ENCODE measurements at places on chromosomes 5 and 9.

GRCh38 chr5:140883927-140884697 lies 2.2 kb downstream of the PCDHA13 start:
- no peak for DNase-seq

- DNase-seq: no peak
Measured at GRCh38 chr9:27801545-27801944, 228.3 kb upstream of the C9orf72 start.

DNA sequence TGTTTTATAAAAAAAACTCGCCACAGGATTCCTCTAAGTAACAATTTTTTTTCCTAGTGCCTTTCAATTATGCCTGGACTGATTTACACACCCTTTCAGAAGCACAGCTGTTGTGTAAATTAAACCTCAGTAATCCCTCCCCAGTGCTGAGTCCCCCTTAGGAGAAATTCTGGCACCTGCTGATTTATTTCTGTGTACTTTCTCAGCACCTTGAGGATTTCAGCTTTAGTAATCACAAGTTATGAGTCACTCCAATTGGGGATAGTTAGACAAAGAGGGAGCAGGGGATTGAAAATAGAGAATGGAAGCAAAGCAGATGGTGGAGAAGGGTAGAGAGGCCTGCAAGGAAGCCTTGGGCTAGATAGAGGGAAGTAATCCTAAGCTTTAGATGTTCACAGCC lies 171.7 kb downstream of the TTLL11 start:
- DNase-seq: no peak

GRCh38 chr5:119275601-119276173 lies 80.1 kb upstream of the TNFAIP8 start:
- DNase-seq: peak; percentile 90

DNA sequence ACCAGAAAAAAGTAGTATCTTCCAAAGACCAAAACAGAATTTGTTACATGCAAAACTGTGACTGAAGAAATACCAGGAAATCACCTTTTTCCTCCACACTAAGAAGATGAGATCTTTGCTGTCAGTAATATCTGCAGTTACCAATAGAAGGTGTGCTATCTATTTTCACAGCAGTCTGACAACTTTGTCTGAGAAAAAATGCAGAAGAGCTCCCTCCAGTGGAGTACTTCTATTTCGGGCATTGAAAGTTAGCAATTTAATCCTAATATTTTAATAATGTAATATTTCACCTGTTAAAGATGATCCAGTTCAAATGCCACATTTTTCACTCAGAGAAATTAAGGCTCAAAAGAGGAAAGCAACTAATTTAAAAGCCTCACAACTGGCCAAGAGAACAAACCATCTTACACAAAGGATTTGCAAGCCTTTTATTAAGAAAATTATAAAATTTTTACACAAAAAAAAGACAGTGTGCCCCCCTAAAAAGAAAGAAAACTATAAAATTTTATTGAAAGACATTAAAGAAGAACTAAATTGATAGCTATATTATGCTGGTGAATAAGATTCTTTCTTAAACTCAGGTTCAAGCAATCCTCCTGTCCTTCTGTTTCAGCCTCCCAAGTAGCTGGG lies 50.6 kb downstream of the DEPDC1B start:
- DNase-seq: peak; percentile 64

- DNase-seq: no peak
Measured at GRCh38 chr5:37121027-37121426, 128.1 kb downstream of the CPLANE1 start.

DNA sequence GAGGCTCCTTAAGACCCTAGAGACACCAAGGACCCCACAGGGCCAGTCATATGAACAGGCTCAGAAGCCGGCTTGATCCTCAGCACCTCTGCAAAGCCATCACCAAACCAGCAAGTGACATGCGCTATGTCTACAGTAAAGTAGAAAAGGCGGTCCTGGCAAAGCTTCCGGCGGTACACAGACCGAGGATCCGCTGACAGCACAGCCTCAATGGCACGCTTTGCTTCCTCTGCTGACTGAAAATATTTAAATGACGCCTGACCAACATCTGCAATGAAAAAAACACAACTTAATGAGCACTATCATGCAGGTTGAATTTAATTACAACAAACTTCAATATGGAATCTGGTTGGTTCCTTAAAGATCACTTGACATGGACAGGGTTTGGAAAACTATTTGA lies 17.6 kb downstream of the TRMO start:
- DNase-seq: no peak

- no peak for DNase-seq
Measured at GRCh38 chr5:109357807-109358206, 52.0 kb downstream of the PJA2 start.

DNA sequence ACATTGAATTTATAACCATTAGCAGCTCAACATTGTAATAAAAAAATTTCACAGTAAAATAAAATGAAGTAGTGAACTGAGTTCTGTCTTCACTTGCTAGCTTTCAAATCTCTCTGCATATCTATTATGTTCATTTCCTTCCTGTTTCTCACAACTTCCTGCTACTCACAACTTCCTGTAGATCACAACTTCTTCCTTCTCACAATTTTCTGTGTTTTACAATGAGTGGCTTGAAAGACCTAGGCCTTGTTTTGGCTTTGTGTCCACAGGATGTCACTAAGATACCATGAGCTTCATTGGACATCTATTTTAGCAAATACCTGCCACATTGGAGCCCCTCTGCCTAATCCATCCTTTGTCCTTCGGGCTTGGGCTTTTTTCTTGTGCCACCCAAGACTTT lies 480.3 kb upstream of the ADAMTS16 start:
- no peak for DNase-seq

DNA sequence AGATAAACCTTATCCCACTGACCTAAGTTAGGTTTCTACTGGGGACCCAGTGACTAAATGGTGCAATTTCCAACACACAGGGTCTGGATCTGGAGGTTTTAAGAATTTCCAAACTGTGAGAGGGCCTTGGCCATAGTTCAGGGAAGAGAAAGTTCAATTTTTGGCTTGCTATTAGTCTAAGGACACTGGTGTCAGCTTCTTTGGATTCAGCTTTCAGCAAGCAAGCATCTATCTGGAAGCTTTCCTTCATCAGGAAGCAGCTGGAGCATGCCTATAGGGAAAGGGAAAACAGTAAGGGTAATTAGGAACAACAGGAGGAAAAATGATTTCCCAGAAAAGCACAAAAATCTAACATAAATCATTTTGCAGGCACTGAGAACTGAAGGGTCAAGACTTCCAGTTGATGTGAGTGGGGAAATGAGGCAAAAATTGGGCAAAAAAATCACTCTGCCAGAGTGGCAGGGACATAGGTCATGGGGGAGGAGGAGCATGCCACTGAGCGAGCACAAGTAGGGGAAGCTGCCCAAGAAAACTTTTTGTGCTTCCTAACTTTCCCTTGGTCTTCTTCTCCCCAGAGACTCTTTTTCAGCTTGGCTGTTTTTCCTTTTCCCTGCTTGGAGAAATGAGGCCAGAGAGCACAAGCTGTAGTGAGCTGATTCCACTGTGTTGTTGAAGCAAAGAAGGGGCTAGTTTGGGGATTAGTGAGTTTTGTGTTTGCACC lies 299.6 kb downstream of the FGF10 start:
- no peak for DNase-seq

DNA sequence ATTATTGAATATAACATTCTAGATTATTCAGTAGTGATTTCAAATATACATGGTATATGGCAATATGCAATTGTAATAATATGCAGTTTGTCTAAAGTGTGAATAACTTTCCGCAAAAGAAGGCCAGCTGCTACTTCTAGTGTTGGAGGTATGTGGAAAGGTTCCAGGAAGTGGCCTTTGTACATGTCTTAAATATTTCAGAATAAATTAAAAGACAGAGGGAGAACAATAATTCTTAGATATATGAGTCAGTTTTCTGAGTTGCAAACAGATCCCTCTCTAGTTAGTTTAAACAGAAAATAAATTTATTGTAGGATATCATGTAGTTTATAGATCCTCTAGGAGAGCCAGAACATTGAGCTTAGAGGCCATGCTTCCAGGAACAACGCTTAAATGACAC lies 210.8 kb upstream of the ELL2 start:
- no peak for DNase-seq

DNA sequence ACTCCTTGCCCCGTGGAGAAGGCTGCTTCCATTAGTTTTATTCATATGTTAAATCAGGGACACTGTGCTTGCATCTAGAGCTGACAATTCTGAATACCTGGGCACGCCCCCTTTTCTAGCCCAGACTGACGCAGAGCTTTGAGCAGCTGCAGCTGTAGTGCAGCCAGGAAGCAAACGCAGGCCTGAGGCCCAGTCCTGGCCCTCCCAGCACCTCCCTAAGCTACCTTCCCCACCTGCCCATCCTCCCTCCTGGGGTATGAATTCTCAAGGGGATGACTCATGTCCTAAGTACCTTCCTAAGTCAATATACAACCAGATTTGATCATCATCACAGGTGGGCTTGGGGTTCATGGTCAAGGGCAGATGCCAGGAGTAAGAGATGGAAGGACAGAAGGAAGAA lies 3.5 kb downstream of the PHF19 start:
- no peak for DNase-seq

- no peak for DNase-seq
Measured at GRCh38 chr9:100063185-100063584, 35.6 kb downstream of the ERP44 start.

DNA sequence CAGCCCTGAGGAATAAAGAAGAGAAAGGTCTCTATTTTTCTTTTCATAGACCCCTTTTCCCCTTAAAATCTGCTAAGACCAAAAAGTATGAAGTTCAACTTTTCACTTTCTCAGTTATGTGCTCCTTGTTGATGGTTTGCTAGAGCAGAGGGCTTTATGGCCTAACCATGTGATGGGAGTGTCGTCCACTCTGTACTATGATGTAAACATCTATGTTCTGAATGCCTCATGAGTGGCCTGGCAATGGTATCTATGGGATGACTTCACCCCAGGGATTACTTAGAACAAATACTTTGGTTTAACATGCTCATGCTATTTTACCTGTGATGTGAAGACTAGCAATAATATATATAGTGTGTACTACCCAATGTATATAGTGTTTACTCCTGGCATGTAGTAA lies 43.7 kb upstream of the MIER3 start:
- no peak for DNase-seq

DNA sequence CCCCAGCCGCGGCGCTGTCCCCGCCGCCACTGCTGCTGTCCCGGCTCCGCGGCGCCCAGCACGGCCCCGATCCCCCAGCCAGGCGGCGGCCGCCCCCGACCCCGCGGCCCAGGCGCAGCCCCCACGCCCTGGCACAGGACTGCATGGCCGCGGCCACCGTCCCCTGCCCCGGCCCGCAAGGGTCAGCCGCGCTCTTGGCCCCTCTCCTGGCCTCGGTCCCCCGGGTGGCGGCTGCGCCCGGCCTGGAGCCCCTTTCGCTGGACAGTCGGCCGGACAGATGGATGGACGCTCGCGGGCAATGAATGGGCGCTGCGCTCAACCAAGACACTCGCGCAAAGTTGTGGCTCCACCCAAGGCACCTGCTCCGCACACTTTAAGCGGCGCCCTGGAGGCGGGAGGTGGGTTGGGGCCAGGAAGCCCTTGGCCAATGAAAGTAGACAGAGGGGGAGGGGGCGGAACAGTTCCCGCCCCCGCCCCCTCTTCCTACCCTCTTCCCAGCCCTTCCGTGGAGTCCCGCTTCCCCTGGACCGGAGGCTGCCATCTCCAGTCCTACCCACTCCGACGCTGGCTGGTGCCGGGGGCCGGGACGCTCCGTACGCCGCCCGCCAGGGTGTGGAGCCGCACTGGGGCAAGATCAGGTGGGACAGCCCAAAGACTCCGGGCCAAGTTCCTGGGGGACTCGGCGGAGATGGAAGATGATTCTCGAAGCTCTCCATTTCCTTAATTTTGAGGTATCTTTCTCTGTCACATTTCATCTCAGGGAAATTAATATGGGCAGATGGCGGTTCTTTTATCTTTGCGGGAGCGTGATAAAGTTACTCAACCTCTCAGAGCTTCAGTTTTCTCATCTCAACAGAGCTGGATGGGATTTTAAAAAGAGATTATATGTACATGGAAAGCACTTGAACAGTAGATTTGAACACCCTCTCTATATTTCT lies at the start of gene GLDC:
Gene GLDC, minus strand, starts transcription at position 375 of the 938 bp plus-strand sequence. Its CDS starts 230 bp downstream, at position 145.
- DNase-seq: peak; percentile 69

DNA sequence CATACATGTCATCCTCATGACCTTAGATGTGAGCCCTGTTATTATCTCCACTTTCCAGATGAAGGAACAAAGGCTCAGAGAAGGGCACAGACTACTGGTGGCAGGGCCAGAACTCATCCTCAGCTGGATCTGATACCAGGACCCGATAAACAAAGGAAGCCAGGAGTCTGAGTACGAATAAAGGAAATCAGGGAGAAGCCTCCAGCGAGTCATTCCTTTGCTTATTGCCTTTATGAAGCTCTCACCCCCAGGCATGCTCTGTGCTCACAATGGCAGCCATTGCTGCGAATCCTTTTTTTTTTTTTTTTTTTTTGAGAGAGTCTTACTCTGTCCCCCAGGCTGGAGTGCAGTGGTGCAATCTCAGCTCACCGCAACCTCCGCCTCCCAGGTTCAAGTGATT lies 130.1 kb downstream of the GAPVD1 start:
- DNase-seq: no peak

- DNase-seq: no peak
Measured at GRCh38 chr9:21413624-21414023, 4.7 kb downstream of the IFNA8 start.

GRCh38 chr9:99004717-99005460 lies 61.2 kb downstream of the COL15A1 start:
- DNase-seq: no peak

GRCh38 chr9:134923466-134923865 lies 5.8 kb upstream of the FCN1 start:
- no peak for DNase-seq

DNA sequence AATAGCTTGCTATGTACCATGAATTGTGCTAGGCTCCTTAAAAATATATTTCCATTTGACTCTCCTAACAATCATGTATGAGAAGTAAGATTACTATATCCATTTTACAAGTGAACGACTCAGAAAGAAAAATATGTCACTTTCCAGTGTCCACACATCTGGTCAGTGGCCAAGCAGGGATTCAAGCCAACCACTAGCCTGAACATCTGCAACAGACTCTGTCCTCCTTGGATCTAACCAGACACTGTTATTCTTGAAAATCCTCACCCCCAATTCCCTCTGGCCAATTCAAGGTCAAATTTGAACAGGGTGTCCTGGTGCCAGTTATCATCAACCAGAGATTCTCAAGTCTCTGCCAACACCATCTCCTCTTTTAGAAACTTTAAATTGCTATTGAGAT lies 344.1 kb upstream of the WWC1 start:
- no peak for DNase-seq

- no peak for DNase-seq
Measured at GRCh38 chr9:109793921-109794320, 13.9 kb downstream of the PALM2AKAP2 start.

DNA sequence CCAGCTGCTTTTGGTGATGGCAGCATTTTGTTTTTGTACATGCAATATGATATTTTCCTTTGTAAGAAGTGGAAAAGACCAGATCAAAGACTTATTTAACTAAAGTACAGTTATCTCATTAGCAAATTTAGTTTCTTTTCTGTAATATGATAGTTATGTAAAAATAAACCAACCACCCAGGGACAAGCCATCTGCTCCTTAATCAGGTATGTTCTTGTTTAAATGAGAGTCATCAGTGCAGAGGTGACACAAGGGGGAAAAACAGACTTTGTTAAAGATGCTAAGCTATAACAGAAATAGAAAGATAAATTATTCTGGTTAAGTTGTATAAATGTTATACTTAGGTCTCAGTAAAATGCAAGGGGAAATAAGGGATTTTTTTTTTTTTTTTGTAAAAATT lies 805.7 kb upstream of the SEMA6A start:
- no peak for DNase-seq
